MV-4-11 (cell line): ENCODE measurements at places on chromosomes 7 and 10.

DNA sequence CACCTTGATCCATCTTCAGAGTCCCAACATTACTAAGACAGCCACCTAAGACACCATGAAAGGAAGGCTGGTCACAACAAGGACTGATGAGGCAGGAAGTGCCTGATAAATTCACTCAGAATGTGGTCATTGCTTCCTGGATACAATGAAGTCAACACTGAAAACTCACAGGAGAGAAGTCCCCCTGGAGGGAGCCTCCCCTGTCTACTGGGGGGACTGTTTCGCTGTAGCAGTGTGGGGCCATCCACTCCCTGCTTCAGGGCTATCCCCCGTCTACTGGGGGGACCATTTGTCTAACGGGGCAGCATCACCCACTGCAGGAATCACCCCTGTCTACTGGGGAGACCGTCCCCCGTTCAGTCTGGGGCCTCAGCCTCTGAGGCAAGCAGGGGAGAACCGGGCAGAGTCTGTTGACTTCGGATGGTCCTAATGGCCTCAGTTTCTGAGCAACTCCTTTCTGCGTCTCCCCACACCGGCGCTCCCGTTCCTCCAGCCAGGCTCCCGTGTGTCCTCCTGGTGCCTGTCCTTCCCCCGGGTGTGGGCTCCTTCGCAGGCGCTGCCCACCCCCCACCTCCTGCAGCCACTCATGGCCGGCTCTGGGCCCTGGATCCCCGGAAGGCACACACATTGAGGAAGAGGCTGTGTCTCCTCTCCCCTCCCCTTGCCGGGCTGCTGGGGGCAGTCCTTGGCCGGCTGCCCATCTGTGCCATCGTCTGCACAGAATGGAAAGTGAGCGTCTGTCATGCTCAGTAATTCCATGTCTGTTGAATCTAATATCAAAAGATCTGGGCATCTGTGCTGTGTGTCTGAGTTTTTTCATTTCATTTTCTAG lies 59.9 kb upstream of the DNAJB6 start:
- DNase-seq = peak; percentile 24

DNA sequence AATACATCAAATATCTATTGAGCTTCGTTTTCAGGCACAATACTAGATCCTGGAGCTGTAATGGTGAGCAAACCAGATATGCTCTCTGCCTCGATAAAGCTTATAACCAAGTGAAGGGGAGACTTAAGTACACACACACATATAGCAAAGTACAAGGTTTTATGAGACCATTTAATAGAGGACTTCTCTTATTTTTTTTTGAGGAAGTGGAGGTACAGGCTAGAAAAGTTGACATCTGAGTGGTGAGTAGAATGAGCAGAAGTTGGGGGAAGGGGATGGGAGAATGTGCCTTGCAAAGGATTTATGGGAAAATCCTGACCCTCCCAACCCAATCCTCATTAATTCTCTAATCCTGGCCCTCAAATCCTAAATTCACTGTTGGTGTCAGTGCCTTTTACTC lies 7.7 kb downstream of the CCDC136 start:
- DNase-seq = peak; percentile 27

DNA sequence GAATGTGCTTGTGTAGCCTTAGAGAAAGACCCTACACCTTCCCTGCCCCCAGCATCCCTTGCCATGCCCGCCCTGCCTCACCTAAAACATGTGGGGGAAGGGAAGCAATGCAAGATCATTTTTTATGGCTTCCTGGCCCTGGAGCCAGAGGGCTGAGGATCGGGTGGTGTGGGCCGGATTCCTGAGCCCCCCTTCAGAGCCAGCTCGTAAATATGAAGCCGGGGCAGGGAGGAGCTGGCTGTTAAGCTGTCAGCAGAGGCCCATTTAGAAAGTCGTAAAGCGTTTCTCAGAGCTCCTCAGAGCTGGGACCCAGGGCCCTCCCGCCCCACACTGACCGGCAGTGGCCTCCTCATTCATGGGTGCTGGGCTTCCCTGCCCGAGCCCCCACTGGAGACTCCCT lies 23.9 kb downstream of the UNC5B start:
- no peak for DNase-seq

GRCh38 chr10:77226452-77226851 lies 411.2 kb downstream of the KCNMA1 start:
- no peak for DNase-seq

DNA sequence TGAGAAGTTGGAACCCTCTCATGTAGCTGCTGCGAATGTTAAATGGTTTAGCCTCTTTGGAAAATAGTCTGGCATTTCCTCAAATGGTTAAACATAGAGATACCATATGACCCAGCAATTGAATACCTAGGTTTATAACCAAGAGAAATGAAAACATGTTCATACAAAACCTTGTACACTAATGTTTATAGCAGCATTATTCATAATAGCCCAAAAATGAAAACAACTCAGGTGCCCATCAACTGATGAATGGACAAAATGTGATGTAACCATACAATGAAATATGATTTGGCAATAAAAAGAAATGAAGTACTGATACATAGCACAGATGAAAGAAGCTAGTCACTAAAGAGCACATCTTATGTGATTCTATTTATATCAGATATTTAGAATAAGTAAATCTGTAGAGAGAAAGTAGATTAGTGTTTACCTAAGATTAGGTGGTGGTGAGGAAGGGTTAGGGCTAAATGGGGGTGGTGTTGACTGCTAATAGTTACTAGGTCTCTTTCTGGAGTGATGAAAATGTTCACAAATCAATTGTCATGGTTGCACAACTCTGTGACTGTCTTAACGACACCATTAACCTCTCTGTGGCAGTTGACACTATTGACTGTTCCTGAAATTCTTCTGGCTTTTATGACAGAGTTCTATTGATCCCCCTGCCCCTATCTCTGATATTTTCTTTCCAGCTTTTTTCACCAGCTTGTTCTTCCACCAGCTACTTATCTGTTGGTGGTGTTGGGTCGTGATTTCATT lies 35.2 kb downstream of the VCL start:
- DNase-seq = peak; percentile 51
